ENCODE measurements at places on chromosomes 1 and 21. TPM values are rescaled to one million over a fixed set of nuclear protein-coding genes. Genes with fewer than 3 reads are reported as not detected.

GRCh38 chr1:212225416-212225815 is 59.8 kb upstream of the PPP2R5A start:
- DNase-seq = no peak

DNA sequence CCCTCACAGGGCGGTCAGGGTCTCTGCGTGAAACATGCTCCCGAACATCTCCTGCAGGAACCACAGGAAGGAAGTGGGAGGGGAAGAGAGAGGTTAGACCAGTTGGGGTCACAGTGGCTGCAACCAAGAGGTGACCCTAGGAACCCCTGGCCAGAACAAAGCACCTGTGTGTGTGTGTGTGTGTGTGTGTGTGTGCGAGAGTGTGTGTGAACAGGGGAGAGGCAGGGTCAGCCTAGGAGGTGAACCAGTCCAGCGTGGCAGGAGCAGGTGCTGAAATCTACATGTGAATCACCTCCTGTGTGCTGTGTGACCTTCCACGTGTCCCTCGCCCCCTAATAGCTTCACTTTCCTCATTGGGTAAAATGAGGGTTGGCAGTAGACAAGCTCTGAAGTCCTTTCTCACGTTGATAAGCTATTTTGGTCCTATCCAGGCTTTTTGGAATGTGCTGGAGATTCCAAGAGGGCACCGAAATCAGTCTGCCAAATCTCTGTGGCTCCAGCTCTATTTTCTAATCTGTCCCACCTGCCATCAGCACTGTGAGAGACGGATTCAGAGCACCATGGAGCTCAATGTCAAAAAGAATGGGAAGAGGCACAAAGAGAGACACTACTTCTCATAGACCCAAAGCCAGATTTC is 27.8 kb downstream of the SLC26A9 start:
- DNase-seq = no peak

DNA sequence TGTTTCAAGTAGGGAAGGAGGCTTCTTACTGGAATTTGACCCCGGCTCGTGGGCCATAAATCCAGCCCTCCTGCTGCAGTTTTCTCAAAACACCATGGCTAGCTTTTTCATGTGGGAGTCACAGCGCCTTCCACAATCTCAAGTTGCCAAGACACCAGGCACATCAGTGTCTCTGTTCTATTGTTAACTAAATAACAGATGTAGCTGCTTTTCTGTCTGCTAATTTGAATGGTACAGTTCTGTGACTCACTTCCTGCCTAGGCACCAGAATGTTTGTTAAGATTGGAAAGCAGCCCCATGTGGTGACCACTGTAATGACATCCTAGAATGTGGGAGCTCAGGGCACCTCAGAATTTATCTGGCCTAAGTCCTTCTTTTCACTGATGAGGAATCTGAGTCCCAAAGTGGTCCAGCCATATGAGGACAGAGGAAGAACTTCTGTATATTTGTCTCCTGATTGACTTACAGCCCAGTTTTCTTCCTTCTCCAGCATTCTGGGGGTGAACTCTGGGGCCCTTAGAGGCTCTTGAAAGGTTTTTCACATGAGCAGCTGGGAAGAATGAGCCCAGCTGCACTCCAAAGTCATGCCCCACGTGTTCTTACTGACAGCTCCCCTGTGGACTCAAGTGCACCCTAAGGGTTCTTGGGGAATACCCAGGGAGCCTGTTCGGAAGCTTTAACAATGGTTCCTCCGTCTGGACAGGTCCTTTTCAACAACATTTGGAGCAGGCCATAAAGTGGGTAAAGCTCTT is 27.5 kb downstream of the TRIM45 start:
- peak; percentile 78 for DNase-seq

DNA sequence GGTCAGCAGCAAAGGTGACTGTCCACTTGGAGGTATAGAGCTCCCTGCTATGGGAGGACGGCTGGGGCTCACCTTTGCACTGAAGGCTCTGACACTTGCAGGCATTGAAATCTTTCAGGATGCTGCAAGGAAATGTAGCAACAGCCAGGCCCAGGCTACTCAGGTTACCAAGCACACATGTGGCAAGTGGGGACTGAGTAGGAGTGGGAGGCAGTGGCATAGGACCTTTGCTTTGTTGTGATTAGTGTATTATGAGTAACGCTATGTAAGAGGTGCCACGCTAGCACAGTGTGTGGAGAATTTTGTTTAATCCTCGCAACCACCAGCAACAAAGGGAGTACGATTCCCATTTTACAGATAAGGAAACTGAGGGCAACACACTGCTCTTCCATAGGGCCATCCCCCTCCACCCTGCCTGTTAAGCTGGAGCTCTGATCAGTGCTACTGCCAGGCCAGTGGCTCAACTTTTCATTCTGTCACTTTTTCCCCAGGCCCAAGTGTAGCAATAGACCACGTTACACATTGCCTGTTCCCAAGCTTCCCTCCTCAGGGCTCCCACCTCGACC is 21.2 kb downstream of the TMEM63A start:
- DNase-seq = no peak

- DNase-seq = no peak
Observed at GRCh38 chr1:29669912-29670311, 433.6 kb downstream of the PTPRU start.

- no peak for DNase-seq
Observed at GRCh38 chr1:206706806-206707366, 22.2 kb downstream of the MAPKAPK2 start.

GPX7 gene
- not detected for total RNA-seq
